ENCODE measurements at places on chromosomes 16 and 17.

DNA sequence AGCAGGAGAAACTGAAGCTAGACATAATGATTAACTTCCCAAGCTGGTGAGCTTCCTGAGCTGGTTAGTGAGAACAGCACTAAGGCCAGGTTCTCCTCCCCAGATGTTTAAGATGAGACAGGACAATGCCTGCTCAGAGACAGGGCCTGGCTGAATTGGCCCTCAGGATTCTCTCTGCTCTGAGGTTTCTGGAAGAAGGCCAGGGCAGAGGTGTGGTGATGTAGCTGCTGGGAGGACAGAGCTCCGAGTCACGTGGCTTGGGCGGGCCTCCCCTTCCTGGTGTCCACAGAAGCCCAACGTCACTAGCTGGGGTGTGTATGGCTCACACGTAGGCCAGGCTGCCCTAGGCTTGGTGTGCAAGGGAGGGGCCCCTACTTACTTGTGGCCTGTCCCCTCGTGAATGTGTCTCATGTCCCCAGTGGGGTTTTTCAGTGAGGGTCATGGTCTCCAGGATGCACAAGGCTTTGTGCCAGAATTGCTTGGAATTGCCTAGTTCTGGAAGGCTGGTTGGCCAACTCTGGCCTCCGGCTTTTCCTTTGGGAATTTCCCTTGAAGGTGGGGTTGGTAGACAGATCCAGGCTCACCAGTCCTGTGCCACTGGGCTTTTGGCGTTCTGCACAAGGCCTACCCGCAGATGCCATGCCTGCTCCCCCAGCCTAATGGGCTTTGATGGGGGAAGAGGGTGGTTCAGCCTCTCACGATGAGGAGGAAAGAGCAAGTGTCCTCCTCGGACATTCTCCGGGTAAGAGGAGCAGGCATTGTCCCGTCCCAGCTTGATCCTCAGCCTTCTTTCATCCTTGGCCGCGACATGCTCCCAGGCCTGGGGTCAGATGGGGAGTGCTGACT, 3.4 kb downstream of the NOD2 start:
- DNase-seq: peak; percentile 31

GRCh38 chr16:73601911-73602310, 554.0 kb upstream of the ZFHX3 start:
- DNase-seq: no peak

GRCh38 chr17:71118039-71118438, 948.7 kb downstream of the KCNJ2 start:
- DNase-seq: no peak

- DNase-seq: no peak
Observed at GRCh38 chr16:2765462-2766404, 11.3 kb downstream of the ELOB start.

DNA sequence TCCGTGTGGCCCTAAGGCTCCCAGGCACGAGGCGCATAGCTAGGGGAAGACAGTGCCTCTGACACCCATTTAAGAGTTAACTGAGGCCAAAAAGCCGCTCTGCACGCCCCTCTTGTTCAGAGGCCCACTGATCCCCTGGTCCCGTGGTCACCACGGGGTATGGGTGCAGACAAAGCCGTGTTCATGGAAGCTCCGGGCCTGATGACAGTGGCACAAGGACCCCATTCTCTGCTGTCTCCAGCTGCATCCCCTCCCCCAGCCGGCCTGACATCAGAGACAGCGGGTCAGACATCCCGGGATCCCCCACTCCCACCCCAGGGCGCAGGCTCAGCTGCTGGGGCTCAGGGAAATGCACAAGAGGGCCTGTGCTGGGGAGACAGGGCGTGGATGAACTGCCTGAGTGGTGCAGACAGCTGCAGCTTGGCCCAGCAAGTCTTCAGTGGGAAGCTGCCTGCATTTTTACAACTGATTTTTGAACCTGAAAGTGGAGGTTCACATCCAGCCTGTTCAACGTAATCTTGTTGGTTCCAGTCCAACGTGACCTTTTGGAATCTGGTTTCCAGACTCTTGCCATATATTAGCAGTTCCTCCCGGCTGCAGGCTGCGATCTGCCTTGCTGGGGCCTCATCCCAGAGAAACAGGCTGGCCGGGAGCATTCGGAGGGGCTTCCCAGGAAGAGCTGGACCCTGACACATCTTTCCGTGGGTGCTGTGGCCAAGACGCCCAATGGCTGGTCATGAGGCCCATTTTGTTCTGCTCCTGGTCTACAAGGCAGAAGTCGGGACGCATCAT, 9.7 kb upstream of the BAHCC1 start:
- no peak for DNase-seq

- DNase-seq: no peak
Observed at GRCh38 chr16:9787717-9788116, 394.5 kb downstream of the GRIN2A start.

GRCh38 chr16:78768718-78769117, 669.3 kb downstream of the WWOX start:
- no peak for DNase-seq

- no peak for DNase-seq
Observed at GRCh38 chr16:70534971-70535370, 11.4 kb downstream of the SF3B3 start.

GRCh38 chr17:8451933-8452614, 16.4 kb downstream of the NDEL1 start:
- DNase-seq: no peak

GRCh38 chr17:67007266-67007665, 37.1 kb upstream of the CACNG1 start:
- no peak for DNase-seq

- DNase-seq: no peak
Observed at GRCh38 chr16:83762141-83762991, 45.4 kb upstream of the HSBP1 start.

DNA sequence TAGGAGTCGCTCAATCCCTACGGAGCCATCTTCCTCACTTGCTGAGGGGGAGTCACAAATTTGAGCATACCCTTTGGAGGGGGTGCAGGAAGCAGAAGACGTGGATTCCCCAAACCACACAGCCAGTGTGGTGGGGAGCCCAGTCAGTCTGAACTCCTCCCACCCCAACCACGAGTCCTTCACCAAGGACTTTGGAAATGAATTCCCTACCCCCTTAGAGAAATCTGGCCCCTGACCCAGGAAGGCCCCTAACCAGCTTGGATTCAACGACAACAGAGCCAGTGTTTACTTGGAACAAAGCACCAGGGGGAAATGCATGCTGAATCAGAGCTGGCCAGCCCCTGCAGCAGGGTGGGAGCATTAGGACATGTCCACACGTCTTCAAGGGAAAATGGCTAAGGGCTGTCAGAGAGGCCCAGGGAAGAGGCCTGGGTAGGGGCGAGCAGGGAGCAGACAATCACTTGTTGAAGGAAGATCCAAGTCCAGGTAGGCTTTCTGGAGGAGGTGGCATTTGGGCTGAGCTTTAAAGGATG, 5.5 kb upstream of the TMEM92 start:
- DNase-seq: no peak

DNA sequence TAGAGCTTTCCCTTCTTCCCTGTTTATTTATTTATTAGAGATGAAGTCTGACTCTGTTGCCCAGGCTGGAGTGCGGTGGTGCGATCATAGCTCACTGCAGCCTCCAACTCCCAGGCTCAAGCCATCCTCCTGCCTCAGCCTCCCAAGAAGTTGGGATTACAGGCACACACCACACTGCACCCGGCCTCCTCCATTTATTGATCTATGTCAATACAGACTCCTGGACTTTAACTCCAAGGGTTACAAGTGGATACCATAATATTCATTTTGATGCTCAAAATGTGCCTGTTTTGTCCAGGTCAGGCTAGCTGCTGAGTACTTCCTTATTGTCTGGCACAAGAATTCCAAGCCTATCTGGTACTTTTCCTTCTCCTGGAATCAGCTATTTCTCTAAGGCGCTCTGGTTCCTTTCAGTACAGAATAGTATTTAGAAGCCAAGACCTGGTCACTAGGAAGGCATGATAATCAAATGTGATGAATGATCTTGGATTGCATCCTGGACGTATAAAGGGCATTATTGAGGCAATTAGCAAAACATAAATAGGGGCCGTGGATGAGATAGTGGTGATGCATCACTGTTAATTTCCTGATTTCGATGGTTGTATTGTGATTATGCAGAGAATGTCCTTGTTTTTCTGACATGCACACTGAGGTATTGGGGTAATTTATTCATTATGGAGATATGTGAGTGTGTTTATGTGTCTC, 21.7 kb downstream of the IL4R start:
- peak; percentile 37 for DNase-seq

GRCh38 chr17:80613732-80614071, 69.1 kb downstream of the RPTOR start:
- no peak for DNase-seq

GRCh38 chr16:2278956-2279800, 11.3 kb upstream of the RNPS1 start:
- no peak for DNase-seq

- no peak for DNase-seq
Observed at GRCh38 chr17:27674335-27674734, 43.3 kb downstream of the LGALS9 start.

DNA sequence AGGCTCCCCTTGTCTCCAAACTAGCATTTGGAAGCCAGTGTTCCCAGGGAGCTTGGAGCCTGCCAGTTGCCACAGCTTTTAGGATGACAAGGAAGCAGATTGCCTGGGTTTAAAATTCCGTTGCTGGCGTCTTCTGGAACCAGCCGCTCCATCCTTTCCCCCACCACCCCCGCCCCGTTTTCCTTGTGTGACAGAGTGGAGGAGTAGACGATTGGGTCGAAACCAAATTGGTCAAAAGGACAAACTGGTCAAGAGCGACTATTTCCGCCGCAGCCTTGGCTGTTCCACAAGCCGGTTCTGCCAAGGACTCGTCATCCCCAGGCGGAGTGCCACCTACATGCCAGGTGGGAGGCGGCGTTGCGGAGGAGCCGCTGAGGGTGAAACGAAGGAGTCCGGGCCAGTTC, 91.1 kb downstream of the RPA1 start:
- no peak for DNase-seq

- no peak for DNase-seq
Observed at GRCh38 chr17:42537826-42538451, 1.9 kb downstream of the NAGLU start.

DNA sequence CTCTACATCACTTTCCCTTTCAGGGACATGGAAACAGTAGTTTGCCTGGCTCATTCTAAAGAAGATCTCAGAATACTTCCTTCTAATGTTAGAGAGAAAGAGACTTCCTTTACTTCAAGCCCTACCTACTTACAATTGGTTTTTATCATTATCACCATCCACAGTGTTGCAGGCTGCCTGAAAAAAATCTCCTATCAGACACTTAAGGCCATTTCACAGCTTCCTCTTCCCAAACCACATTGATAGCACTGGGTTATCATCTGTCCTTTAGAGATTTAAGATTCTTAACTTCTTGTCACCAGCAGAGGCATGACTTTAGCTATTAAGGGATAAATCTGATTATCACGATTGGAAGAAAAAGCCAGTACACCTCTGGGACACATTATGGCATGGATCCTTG, 178.5 kb upstream of the TBX2 start:
- DNase-seq: no peak

DNA sequence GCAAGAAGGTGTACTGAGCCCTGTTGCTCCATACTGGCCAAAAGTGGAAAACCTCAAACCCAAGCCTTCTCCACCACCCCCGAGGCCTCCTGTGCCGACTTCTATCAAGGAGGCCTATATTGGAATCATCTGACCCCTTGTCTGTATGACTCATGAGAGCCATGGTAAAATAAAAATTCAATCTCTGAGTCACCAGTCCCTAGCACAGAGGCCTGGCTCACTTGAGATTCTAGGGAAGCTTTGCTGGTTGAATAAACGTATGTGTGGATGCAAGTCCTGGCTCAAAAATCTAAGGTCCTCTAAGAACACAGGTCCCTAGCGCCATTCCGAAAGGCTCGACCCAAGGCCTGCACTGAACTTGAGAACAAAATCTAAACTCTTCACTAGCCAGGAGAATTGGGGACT, 15.0 kb downstream of the NSMCE1 start:
- DNase-seq: peak; percentile 78

Data from GM03348 (cell line).